Skin of body (tissue), 3 donors: ENCODE measurements at places on chromosomes 4 and X.

DNA sequence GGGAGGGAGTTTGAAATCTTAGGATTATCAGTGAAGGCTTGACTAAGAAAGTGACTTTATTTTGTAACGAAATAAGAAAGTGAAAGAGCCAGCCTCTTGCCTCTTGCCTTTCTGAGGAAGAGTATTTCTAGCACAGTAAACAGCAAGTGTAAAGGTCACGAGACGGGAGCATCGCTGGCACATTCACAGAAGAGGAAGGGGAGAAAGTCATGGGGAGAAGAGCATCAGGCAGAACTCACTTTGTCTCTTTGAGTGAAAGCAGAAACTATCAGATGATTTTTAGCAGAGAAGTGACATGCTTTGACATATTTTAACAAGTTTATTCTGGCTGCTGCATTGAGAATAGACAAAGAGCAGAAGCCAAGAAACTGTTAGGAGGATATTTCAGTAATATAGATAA lies 313.8 kb downstream of the CAMK2D start:
- no peak for DNase-seq

GRCh38 chr4:138698641-138699040 lies 316.9 kb upstream of the NOCT start:
- DNase-seq, result no peak

DNA sequence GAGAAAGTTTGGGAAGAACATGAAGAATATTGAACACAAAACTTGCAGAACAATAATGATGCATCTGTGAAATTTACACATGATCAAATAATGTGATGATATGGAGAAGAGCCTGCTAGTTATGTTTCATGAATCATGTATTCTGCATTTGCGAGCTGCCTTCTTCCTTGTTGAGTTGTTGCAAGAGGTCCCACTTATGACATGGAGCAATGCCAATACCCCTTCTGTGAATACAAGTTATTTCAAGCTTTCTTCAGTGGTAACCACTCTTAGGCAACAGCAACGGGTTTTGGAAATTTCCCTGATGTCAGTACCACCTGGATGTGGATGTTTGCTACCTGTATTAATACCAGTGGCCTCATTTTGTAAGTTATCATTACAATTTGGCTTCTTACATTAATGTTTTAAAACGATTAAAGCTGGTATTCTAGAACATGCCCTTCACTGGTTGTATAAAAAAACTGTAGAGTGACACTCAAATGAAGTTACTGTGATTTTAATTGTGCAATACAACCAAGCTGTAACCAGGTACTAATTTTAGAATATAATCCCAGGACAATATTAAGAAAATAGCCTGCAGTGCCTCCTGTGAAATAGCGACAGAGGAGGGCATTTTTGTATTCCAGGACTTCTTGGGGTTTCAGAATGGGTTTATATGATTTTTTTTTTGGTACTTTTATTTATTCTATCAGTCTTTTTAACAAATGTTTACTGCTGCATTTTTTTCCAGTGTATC lies 25.3 kb downstream of the IQCM start:
- DNase-seq, result no peak

GRCh38 chr4:141314627-141315026 lies 93.9 kb downstream of the ZNF330 start:
- no peak for DNase-seq

- no peak for DNase-seq
These were observed 39.6 kb downstream of the SCD5 start for GRCh38 chr4:82758701-82759685.

- no peak for DNase-seq
These were observed 3.5 kb upstream of the EDNRA start for GRCh38 chr4:147477439-147477838.

DNA sequence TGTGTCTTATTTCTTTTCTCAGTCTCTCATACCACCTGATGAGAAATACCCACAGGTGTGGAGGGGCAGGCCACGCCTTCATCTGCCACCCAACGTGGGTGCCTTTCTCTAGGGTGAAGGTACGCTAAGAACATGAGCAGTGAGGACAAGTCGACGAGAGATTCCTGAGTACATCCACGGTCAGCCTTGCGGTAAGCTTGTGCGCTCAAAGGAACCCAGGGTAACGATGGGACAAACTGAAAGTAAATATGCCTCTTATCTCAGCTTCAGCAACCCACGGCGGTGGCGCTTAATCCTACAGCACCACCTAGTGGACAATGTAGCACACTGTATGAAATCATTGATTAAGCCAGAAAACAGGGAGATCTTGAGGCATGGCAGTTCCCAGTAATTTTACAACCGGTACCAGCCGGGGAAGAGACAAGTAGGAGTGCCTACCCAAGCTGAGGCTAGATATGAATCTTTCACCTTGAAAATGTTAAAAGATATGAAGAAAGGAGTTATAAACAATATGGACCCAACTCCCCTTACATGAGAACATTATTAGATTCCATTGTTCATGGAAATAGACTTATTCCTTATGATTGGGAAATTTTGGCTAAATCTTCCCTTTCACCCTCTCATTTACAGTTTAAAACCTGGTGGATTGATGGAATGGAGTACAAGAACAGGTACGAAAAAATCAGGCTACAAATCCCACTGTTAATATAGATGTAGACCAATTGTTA lies 63.0 kb downstream of the ZNF732 start:
- no peak for DNase-seq

GRCh38 chr4:7199771-7200441 lies 7.6 kb downstream of the SORCS2 start:
- no peak for DNase-seq

- DNase-seq, result no peak
These were observed 101.1 kb downstream of the ATP8A1 start for GRCh38 chr4:42555828-42556227.

DNA sequence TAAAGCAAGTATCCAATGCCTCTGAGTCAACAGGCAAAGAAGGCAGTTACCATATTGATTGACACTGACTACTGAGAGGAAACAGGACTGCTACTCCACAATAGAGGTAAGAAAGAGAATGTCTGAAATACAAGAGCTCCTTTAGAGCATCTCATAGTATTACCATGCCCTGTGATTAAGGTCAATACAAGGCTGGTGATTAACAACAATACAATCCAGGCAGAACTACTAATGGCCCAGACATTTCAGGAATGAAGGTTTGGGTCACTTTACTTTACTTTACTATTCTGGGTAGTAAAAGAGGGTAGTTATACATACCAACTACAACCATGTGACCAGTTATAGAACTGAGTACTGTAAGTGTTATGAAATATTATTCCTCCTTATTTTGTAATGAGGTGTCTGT lies 44.5 kb downstream of the BRWD3 start:
- no peak for DNase-seq

DNA sequence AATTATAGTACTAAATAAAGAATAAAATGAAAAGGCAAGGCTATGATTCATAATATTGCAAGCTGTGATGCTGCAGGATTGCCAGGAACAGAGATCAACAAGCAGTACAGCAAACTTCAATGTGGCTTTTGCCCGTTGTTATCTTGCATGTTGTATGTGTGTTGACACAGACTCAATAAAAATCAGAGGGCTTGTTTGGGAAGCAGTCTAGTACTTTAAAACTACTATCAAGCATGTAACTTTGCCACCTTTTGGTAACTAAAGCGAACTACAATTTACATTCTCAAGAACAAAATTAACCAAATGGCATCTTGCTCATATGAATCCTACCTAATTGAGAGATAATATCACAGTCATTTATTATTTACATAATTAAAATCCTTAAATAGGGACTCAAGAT lies 79.8 kb upstream of the GPM6A start:
- no peak for DNase-seq

GRCh38 chr4:39635023-39635422 lies 3.6 kb downstream of the SMIM14 start:
- no peak for DNase-seq

- DNase-seq, result no peak
These were observed 57.3 kb upstream of the PRSS12 start for GRCh38 chr4:118410138-118410537.

GRCh38 chr4:122300776-122301175 lies 78.0 kb upstream of the ADAD1 start:
- no peak for DNase-seq

- no peak for DNase-seq
These were observed 317.4 kb downstream of the ASMT start for GRCh38 chrX:1932231-1932630.

DNA sequence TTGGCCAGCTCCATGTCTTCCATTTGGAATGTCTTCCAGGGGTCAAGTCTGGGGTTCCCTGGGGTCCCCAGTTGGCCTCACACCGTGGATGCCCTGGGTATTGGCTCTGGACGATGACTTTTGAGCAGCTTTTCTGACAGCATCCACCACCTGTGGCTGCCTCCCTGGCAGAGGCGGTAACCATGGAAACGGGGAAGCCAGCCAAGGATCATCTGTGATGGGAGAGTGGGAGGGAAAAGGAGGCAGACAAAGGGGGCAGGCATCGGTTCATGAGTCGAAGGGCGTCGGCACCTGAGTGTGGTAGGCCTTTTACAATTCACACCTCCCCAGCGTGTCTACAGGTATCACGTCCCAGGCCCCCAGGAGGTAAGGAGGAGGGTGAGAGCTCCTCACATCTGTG lies 152.2 kb downstream of the ASMT start:
- DNase-seq, result no peak

DNA sequence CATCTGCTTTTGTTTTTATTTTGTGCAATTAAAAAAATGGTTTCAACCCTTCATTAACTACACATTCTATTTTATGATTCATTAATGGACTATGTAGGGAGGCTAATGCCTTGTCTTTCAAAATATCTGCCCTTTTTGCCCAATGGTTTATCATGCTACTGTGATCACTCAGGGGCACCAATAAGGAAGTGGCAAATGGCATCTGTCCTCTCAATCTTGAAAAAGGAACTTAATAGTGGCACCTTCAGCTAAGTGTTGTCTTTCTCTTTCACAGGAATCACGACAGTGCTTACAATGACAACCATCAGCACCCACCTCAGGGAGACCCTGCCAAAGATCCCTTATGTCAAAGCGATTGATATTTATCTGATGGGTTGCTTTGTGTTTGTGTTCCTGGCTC lies 57.1 kb downstream of the COMMD8 start:
- no peak for DNase-seq

DNA sequence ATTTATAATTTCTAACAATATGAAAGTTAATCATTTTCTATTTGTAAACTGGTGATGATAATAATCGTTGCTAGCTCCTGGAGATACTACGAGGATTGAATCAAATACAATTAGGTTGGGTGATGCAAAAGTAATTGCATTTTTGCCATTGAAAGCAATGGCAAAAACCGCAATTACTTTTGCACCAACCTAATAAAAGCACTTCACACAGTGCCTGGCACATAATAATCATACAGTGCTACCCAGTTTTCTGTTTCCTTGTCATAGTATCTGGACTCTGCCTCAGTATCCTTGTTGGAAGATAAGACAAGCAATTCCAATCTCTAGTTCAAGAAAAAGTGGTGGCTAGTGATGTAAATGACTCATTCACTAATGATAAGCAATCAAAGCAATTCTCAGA lies 176.8 kb upstream of the TRPC5 start:
- DNase-seq, result no peak

GRCh38 chrX:63686878-63687714 lies 97.9 kb downstream of the ARHGEF9 start:
- no peak for DNase-seq

DNA sequence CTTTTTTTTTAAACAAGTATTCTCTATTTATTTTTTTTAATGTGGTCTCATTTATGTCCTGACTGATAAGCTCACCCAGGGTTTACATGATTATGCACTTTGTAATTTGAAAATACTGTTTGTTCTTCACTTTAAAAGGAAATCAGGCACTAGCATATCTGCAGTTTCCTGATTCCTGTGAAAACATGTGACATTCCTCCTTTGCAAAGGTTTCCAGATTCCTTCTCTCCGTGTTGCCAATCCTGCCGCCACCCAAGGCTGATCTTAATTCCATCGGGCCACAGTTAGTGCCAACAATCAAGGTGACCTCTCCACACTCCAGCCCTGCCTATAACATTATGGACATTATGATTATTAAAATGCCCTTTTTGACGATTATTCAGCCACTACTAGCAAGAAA lies 225.4 kb downstream of the PCDH7 start:
- DNase-seq, result no peak

GRCh38 chrX:40171513-40172400 lies 74.0 kb upstream of the BCOR start:
- DNase-seq, result no peak

DNA sequence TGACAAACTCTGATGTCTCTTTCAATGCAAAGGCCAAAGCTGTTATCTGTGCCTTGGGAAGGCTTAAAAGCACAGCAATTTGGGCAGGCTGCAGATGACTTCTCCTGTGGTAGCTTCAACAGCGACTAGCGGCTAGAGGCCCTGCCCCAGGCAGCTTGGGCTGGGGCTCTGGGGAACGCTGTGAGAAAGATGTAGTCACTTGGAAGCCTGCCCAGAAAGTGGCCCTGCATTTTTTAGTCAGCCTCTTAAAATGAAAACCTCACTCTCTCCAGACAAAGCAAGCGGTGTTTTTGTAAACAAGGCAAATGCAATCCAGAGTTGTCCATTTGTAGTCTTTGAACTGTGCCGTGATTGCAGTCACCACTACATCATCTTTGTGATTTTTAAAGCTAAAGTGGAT lies 27.5 kb downstream of the PCYT1B start:
- no peak for DNase-seq

DNA sequence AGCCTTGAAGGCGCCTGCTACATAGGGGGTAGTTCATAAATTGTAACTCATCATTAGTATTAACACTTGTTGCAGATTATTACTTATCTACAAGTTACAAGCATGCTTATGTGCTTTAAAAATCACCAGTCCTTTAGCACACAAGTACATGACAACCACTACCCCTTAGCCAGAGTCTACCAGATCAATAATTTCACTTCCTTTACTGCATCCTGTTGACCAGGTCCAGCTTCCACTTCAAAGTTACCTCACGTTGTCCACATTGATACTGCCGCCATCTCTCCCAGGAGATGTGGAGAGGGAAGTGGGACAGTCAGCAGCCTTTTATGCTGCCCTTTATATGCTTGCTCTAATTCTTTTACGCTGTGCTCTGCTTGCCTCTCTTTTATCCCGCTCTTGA lies 231.3 kb upstream of the CXXC4 start:
- no peak for DNase-seq

- no peak for DNase-seq
These were observed 7.8 kb downstream of the PNCK start for GRCh38 chrX:153665726-153666306.

- no peak for DNase-seq
These were observed 200.4 kb downstream of the DACH2 start for GRCh38 chrX:86348669-86349068.

DNA sequence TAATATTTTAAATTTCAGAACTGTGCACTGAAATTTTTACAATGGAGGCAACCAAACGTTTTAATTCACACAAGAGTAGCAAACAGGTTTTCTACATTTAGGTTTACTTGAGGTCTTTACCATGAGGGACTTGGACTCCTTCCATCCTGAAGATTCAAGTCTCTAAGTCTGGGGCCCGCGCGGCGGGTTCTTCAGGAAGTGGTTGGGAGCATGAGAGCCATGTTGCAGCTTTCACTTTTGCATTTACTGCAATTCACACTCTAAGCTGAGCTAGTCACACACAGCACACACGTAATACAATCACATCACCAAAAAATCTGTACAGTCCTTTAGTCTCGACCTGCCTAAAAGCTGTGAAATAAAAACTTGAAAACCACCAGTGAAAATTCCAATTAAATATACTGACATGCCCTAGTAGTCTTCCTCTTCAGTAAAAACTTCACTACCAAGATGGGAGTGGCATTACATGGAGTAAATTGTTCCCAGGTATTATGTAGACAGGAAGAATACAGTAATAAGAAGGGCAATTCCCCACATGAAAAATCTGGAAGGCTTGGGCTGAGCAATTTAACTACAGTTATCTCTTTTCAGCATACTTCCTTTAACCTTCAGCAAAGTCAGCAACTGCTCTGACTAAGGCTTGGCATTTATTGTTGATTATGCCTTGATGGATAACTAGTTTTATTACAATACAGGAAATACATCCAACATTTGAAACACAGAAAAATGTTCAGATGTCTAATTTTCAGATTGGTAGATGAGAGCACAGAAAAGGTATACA lies 571.1 kb upstream of the DIPK2B start:
- DNase-seq, result peak; percentile 14
